Activated T-cell treated with anti-CD3 and anti-CD28 coated beads for 1 hour (primary cell): ENCODE measurements at places on chromosomes 1 and 21.
A peak's percentile ranks its signal among the peaks of the same experiment; 100 is the strongest.

DNA sequence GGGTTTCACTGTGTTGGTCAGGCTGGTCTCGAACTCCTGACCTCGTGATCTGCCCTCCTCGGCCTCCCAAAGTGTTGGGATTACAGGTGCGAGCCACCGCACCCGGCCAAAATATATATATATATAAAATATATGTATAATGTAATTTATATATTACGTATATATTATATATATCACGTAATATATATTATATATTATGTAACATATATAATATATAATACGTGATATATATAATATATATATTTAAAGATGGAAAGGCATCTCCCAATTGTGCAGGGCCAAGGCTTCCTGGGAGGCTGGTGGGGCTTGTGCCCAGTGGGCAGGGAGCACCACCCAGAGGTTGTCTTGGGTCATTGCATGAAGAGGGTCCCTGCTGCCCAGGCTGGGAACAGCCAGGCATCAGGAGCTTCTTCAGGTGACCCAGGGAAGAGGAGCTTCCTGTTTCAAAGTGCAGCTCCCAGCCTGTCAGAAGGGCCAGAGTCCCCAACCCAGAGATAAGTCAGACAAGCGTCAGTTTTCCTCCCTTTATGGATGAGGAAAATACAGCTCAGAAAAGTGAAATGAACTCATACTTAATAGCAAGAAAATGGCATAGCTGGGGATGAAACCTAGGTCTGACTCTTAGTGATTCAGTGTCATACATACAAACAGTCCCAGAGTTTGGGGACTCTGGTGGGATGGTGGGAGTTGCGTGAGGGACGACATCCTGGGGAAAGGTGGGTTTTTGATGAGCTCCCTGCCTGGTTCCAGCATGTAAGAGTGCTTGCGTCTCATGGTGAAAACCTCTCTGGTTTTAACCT lies 12.0 kb downstream of the UBE2Q1 start:
- DNase-seq = peak; percentile 37

DNA sequence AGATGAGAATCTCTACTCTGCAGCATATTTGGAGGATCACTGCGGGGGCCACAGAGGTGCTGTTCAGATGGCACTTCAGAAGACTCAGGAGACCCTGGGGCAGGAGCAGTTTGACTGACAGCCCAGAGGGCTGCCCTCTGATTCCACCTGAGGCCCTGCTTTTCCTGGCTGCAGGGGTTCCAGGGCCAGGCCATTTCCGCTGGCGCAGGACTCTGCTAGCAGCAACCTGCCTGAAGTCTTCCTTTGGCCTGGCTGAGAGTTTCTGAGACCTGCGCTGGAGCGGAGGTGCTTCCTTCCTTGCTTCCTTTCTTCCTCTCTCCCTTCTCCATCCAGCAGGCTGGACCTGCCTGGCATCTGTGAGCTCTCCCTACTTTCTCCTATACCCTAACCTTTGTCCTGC lies 11.8 kb downstream of the PCSK9 start:
- DNase-seq = no peak

- DNase-seq = no peak
Observed at GRCh38 chr1:221998186-221998612, 256.3 kb upstream of the DUSP10 start.

DNA sequence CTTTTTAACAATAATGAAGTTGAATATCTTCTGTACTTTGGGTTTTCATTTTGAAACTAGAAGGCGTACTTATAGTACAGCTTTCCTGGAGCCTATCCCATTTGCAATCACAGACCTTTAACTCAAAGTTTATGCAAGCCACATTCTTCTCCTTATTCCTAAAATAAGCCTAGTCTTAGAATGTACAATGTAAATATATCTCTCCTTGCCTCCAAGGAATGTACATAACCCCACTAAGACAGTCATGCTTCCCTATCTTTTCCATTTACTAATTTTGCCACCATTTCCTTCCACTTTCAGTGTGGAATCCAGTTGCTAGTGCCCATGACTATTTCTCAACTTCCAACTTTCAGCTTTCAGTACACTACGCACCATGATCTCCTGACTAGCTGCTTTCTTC lies 327.6 kb downstream of the ST6GALNAC3 start:
- DNase-seq = no peak

GRCh38 chr1:33429332-33429731 lies 1.6 kb downstream of the PHC2 start:
- no peak for DNase-seq

GRCh38 chr1:107788206-107789202 lies 176.5 kb downstream of the VAV3 start:
- no peak for DNase-seq

DNA sequence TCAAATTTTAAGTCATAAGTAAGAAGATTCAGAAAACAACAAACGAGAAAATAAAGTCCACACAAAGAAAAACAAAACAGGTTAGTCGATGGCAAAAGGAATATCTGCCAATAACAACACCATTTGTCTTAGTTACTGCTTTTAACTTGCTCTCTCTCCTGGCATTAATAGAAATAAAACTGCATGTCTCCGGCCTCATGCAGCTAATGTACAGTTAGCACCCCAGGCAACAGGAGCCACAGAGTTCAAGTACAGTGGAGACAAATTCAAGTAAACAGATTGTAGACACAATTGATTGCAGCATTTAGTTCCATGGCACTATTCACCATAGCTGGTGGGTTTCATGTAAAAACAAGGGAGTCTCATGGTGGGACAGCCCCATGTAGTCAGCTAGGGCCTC lies 33.5 kb downstream of the SUSD4 start:
- no peak for DNase-seq

- DNase-seq = no peak
Observed at GRCh38 chr1:224852901-224853568, 76.4 kb upstream of the DNAH14 start.

- DNase-seq = no peak
Observed at GRCh38 chr1:172185211-172185610, 235.3 kb upstream of the C1orf105 start.

DNA sequence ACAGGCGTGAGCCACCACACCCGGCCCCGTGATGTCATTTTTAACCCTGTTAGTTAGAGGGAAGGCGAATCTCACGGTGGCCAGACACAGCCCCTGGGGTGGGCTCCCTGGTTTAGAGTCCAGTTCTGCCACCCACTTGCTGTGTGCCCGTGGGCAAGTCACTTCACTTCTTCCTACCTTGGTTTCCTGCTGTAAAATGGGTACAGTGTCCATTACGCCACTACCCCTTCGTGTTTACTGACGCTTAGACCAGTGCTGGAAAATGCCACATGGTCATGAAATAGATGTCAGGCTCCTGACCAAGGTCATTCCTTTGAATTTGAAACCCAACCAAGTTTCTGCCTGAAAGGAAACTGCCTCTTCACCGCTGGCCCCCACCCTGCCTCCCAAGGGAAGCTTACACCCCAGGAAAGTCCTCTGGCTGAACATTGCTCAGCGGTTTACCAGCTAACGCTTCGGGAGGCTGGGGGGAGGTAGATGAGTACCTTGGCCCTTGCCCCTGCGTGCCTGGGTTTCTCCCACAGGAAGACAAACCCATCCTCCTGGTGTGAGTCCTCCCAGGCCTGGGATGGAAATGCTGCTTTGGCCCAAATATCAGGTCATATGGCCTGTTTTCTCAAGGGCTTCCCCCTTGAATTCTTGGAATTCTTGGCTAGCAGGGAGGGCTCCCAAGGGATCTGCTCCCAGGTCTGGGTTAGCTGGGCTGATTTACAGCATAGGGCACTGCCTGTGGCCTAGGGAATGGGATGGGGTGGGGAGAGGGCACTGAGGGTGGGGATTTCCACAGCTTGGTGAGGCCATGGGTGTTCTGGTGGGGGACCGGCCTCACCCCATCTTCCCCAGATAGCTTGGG lies 7.6 kb upstream of the AADACL4 start:
- DNase-seq = no peak

DNA sequence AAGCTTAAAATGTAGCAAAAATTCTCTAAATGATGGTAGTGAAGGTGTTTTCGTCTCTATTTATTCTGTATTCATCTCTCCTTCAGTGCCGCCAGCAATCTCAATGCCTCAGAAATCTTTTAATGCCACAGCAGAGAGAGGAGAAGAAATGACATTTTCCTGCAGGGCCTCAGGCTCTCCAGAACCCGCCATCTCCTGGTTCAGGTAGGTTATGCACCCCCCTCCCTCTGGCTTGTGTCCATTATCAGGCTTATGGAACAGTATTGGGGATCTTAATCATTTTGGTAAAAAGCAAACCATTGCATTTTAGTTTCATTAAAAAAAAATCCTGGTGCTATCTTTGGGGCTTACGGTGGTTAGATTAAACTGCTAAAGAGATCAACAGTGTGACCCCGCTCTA lies 326.1 kb downstream of the NCAM2 start:
- DNase-seq = no peak

GRCh38 chr1:37846647-37847339 lies 12.6 kb downstream of the MTF1 start:
- no peak for DNase-seq

- no peak for DNase-seq
Observed at GRCh38 chr1:167298325-167298724, 77.6 kb downstream of the POU2F1 start.

DNA sequence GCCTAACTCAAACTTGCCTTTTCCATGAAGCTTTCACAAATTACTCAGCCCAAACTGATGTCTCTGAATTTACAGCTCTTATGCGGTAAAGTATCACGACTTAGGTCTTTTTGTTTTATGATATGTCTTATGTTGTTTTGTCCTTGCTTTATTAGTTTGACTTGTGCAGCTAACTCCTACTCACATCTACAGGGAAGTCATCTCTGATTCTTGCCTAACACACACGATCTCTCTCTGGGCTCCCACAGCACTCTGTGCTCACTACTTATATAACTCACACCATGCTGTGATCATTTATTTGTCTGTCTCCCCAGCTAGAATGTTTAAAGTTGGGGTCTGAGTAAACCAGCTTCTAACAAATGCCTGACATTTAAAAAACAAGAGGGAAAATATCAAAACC lies 9.3 kb upstream of the PI4KB start:
- no peak for DNase-seq

DNA sequence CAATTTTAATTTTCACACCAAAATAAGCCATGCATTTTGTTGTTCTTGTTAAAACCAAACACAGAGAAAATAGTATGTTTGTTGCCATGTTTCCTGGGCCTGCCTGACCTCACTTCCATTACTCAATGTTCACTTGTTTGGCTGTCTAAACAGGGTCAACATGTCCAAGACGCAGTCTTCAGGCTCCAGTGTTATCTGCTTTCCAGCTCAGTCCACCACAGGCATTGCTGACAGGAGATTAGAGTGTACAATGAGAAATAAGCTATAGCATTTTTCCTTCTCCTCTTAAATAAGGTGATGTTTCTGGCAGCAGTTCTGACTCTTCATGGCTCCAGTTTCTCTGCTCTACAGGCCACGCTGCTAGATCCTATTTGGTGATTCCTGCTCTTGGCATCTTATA lies 1030.5 kb downstream of the KCNT2 start:
- DNase-seq = no peak

GRCh38 chr1:248696261-248696660 lies 6.3 kb downstream of the OR14I1 start:
- DNase-seq = no peak

- no peak for DNase-seq
Observed at GRCh38 chr1:24045771-24046170, 65.6 kb upstream of the SRSF10 start.

GRCh38 chr1:5351366-5351765 lies 640.9 kb downstream of the NPHP4 start:
- no peak for DNase-seq

- DNase-seq = no peak
Observed at GRCh38 chr1:218671573-218671972, 326.4 kb downstream of the TGFB2 start.

- DNase-seq = no peak
Observed at GRCh38 chr1:165917166-165917565, 89.8 kb downstream of the UCK2 start.

DNA sequence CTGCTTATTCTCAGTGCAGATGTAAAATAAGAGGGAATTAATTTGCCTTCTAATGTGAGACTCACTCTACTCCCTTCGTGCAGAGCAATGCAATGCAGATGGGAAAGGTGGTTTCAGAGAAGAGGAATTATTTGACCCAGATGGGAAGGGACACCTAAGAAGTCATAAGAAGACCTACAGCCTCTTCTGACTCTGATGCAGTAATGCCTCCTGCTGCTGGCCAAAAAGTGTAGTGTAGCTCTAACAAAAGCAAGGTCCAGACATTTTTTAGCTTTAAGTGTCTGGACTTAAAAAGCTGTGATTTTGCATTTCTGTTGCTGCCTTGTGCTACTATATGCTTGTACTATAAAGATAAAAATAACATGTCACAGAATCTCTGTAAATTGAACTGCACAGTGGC lies 501.4 kb downstream of the TTLL7 start:
- no peak for DNase-seq

DNA sequence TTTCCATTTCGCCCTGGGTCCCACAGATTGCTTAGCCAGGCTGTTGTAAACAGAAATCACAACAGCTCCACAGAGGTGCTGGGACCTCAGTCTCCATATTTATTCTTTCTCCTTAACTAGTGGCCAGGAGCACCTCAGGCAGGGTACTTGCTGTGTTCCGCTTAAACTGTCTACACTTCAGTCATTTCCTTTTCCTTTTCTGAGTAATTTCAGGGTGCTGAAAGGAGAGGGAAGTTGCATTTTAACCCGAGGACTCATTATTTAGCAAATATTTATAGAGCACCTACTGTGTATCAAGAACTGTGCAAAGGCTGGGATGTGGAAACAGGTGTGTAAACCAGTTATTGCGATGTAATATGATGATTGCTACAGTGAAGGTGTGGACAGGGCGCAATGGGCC lies 41.9 kb downstream of the ACP6 start:
- no peak for DNase-seq

GRCh38 chr1:99264201-99265021 lies at the start of gene PLPPR4:
TSS of gene PLPPR4 (plus strand) at chr1:99264492. CDS start at chr1:99264594, 102 bp downstream.
- no peak for DNase-seq

- DNase-seq = no peak
Observed at GRCh38 chr1:109767637-109768334, 4.1 kb upstream of the EPS8L3 start.

DNA sequence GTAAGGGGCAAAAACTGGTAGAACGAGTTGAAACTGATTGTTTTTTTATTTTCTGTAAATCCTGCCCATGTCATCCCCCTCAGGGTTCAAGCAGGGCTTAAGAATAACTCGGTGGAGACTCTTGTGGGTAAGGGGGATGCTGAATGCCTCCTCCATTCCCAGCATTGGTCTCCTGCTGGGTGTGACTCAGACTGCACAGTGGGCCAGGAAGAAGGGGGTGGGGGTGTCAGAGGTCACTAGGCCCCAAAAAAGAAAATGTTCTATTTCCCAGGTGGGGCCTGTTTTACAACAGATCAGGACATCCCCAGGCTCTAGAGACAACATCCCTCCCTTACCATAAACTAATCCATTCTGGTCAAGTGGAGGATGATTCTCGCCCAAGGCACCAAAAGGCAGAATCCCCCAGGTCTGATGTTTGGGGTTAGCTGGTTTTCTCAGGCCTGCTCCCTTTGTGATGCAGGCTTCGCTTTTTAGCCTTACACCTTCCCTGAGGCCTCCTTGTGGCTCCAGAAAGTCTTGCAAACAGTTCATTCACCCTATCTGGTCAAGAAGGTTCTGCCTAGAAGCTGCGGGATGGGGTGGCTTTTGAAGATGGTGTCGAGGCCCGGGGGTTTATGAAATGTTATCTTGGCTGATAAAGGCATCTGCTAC lies 10.7 kb upstream of the GRHL3 start:
- DNase-seq = no peak
